Cortex of kidney (tissue), 1 donor: ENCODE measurements at places on chromosomes 1 and 21.

- no peak for DNase-seq
Observed at GRCh38 chr1:236303675-236304074, 21.9 kb upstream of the ERO1B start.

DNA sequence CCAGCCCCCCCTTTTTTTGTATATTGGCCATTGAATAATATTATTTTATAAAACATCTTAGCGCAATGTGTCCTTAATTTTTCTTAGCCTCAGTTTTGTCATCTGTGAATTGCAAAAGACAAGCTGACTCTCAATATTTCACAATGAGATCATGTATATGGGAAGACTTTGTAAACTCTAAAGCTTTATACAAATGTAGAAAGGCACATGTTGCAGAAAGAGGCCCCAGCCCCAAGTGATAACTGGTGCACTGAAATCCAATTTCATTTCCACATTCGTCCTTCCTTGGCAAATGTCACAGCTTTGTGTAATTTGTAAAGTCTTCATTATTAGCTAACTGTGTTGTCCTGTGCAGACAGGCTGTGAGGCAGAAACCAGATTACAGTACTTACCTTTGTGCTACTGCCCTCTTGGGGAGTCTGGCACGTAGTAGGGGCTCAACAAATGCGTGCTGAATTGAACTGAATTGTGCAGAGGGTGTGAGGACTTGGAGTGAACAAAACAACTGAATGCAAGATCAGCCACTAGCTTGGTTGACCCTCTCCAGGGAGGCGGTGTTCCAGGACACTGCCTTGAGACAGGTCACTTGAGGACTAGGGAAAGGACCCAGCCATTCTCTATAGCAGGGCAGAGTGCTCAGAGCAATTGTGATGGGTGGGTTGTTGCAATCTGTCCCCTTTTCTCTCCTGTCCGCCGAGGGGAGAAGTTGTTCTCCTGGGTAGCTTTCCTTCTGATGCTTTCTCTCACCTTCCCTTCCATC, 74.6 kb downstream of the LMO4 start:
- DNase-seq: no peak

DNA sequence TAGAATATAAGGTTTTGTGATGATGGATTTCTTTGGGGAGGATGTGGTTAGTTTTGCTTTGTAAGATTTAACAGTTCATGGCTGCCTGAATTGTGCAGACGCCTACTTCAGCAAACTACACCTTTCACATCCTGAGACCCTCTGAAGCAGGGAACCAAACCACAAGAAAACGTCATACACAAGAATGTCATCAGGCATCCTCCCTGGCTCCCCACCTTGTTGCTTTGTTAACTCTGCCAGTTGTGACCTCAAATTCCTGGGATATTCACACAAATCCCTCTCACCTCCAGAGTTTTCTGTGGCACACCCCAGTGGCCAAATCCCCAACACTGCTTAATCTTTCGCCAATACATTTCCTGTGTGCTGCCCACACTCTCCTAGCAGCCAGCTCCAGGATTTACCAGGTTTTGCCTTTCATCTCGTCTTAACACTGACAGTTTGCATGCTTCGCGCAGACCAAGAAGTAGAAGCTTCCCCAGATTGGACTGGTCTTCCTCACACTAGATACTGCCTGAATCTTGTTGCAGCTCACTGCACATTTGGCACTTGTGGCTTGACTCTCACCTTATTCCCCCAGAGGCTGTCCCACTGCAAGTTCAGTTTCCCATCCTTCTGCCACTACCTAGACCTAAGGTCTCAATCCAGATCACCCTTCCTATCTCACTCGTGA, 51.1 kb upstream of the CTTNBP2NL start:
- no peak for DNase-seq

- no peak for DNase-seq
Observed at GRCh38 chr1:1264026-1264425, 9.6 kb downstream of the UBE2J2 start.

DNA sequence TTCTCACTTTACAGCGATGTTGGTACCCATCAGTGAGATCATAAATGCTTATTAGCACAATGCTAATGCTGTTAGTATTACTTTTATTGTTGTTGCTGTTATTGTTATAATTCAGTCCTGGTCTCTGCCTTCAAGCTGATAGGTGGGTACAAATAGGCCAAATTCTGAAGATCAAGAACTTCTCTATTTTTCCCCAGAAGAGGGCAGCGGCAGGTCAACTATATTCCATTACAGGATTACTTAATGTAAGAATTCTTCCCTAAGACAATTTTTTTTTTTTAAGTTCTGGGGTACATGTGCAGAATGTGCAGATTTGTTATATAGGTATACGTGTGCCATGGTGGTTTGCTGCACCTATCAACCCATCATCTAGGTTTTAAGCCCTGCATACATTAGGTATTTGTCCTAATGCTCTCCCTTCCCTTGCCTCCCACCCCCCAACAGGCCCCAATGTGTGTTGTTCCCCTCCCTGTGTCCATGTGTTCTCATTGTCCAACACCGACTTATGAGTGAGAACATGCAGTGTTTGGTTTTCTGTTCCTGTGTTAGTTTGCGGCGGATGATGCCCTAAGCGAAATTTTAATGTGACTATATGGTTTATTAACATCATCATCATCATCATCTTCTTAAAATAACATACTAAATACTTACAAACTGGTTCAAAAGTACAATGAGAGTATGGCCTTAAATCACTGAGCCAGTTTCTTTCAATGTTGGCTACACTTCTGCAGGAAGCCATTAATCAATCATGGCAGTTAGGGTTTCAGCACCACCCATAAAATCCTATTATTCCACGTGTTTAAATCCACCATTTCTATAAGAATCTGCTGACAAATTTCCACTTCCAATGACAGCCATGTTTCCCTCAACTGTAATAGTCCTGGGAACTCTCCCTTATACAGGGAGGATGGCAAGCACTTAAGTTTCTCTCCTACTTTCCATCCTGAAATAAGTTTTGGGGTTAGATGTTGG, 19.2 kb downstream of the SLC19A2 start:
- no peak for DNase-seq

- DNase-seq: no peak
Observed at GRCh38 chr1:13732971-13733667, 33.1 kb downstream of the PRDM2 start.

DNA sequence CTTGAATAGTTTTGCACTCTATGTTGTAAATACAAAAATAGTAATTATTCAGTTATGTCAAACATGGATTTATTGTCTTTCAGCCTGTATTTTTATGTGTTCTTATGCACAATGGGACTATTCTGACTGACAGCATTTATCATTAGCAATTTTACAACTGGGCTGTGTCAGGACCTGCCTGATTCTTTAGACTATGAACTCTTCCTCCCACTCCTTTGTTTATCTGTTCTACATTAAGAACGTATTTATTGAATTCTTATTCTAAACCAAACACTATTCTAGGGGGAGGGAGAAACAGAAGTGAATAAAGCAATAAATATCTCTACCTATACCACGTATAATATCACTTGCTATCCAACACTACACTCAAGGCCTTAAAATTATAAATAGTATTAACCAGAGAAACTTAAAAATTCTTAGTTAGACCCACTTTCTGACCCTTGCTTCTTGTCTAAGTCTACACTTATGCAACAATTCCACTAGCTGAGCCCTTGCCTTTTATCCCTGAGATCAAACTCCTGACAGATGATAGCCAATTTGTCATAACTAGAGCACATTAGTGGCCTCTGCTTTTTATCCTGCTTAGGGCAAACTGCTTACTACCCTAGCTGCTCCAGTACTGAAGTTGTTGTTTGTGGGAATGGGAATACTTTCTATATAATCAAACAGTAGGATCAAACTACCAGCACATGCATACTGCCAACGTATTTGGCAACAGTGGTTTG, 494.3 kb downstream of the BRINP3 start:
- no peak for DNase-seq

DNA sequence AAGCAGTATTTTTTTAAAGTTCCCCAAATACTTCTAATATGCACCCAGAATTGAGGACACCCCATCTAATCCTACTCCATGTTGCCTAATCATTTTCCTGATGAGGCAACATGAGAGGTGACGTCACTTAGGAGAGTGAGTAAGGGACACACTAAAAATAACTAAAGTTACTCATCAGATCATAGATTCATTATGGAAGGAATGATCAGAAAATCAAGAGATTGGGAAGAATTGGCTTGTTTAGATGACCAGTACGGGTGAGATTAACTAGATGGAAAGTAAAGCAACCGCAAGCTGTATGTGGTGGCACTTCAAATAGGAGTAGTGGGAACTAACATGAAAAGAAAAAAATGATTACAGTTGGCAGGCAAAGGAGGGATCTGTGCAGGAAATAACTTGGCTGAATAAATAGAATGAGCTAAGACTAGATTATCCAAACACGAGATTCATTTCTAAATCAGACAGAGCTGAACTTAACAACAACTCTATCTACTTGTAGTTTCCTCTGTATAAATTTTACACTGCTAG, 61.4 kb upstream of the CXADR start:
- DNase-seq: no peak

GRCh38 chr1:245489838-245490237, 335.1 kb downstream of the KIF26B start:
- no peak for DNase-seq

DNA sequence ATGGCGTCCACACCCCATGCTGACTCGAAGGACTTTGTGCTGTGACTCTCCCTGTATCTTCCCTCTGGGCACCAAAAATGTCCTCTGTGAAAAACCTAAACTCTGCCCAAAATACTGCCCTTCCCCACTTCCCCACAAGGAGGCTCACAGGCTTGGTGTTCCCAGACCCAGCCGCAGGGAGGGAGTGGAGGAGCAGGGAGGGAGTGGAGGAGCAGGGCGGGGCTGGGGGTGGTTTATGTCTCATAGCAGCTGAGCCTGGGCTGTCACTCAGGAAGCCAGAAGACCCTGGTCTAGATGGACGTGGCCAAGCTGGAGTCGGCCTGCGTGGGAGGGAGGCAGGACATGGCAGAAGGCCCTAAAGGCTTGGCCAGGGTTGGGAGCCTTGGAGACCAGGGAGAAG, 461.7 kb downstream of the PTPRU start:
- no peak for DNase-seq

- no peak for DNase-seq
Observed at GRCh38 chr21:33238565-33239255, 9.0 kb downstream of the IFNAR2 start.

- no peak for DNase-seq
Observed at GRCh38 chr21:14401217-14401616, 18.3 kb upstream of the HSPA13 start.

GRCh38 chr1:2624735-2625300, 8.0 kb downstream of the MMEL1 start:
- DNase-seq: no peak

- no peak for DNase-seq
Observed at GRCh38 chr1:109963864-109964263, 20.7 kb upstream of the AHCYL1 start.

GRCh38 chr1:207849646-207850045, 61.3 kb downstream of the CD34 start:
- no peak for DNase-seq

DNA sequence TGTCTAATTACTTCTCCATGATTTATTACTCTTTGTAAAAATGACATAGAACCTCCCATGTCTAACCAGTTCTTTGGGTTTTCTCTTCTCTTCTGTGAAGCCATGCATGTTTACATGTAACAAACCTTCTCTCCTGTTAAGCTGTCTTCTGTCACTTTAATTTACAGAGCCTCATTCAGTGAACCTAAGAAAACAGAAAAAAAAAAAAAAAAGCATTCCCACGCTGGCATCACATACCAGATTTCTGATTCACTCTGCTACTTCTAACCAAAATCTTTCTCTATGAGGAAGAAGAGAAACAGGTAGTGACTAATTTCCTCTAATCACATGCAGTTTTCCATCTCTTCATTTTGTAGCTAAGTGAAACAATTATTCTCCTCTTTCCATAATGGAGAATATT, 141.4 kb upstream of the CXADR start:
- DNase-seq: no peak

GRCh38 chr1:175877939-175878737, 134.7 kb upstream of the TNR start:
- no peak for DNase-seq

DNA sequence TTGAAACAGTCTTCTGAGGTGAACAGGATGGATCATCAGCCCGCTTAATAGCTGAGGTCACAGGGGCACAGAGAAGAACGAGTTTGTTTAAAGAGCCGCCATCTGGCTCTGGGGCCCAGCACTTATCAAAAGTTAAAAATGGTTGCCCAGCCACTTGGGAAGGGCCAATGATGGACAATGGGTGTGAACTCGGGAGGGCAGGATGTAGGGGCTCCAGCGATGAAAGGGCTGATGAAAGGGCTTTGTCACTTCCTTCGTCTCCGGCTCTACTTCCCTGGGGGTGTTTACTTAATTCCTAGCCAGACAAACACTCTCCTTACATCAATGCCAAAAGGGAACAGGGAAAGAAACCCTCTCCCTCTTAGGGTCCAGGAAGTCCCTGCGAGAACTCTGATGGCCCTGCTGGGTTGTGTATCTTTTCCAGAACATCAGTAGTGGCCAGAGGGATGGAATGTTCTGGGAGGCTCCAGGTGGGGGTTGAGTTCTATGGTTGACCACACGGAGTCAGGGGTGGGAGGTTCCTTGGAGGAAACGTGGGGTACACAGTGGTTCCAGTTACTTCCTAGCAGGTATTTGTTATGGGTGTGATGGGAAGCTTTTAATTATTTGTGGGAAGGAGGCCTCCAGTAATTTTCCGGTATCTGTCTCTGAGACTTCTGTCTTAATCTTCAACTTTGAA, 9.0 kb upstream of the ABCG1 start:
- DNase-seq: no peak

- DNase-seq: no peak
Observed at GRCh38 chr1:109493227-109493626, 667 bp upstream of the CYB561D1 start.

DNA sequence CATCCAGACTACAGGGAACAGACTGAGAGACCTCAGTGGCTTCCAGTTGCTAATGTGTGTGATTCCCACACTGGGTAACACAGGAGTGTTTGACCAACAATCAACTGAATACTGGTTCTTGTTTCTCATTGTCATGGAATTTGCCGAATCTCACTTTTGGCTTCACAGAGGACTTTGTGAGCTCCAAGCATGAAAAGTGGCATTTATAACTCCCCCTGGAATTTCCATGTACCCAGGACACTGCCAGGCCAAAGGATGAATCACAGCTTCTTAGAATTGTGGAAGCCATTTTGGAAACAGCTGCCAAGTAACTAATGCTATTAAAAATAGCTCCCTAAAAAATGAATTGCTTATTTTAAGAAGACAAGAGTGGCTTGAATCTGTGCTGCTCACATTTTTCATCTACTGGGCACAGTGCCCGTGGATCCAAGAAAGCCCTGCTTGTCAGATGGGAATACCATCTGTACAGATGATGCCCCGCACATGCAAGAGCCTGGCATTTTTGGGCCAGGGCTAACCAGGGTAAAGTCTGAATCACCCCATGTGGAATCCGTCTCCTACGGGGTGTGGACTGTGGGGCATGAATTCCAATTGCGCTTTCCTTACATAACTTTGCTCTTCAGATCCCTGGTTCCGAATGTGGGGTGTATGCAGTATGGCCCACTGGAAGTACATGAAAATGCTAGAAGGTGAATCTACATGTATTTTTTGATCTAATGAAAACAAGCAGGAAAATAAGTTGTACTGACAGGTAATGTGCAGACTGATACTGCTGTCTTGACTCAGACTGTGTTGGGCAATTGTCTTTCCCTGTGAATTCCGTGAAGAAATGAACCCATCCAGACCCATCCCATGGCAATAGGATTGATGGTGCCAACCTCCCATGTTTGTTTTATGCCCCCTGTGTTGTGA, 487.3 kb downstream of the SIPA1L2 start:
- DNase-seq: no peak
